ENCODE measurements at places on chromosomes 11 and 22.
A peak's percentile ranks its signal among the peaks of the same experiment; 100 is the strongest.

- DNase-seq = peak; percentile 78
Observed at GRCh38 chr11:76824980-76825725, 35.6 kb upstream of the ACER3 start.

GRCh38 chr11:126660761-126661425, 305.4 kb downstream of the ST3GAL4 start:
- DNase-seq = no peak

DNA sequence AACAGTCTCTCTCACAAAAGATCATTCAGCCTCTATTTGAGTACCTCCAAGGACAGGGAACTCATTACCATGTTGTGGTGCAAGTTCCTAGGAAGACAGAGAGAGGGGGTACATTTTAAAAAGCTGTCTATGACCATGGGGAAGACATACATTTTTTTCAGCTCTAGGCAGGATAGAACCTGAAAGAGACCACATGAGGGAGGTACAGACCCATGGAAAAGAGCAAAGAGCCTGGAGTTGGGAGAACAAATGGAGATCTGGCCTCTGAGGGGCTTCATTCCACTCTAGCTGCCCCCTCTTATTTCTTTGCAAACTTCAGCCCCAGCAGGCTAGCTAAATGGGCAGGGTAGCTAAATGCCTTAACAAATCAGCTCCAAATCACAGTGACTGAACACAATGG, 36.3 kb downstream of the KCNC1 start:
- DNase-seq = no peak

GRCh38 chr22:35743326-35743860, 25.7 kb downstream of the APOL5 start:
- peak; percentile 20 for DNase-seq

GRCh38 chr11:107413352-107413751, 44.3 kb downstream of the CWF19L2 start:
- no peak for DNase-seq

DNA sequence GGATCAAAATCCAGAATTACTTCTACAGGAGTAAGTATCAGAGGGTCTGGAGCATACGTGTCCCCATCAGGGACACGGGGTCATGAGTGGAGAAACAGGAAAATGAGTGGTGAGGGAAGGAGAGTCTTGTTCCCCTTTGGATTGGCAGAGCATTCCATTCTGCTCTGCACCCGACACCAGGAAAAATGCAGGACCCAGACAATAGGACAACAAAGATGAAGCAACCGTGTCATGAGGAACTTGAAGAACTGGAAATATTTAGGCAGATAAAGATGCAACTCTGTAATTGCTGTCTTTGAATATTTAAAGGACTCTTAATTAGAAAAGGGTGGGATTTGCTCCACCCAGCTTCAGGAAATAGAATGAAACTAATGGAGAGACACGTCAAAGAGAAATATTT, 89.0 kb upstream of the BLID start:
- DNase-seq = peak; percentile 71

DNA sequence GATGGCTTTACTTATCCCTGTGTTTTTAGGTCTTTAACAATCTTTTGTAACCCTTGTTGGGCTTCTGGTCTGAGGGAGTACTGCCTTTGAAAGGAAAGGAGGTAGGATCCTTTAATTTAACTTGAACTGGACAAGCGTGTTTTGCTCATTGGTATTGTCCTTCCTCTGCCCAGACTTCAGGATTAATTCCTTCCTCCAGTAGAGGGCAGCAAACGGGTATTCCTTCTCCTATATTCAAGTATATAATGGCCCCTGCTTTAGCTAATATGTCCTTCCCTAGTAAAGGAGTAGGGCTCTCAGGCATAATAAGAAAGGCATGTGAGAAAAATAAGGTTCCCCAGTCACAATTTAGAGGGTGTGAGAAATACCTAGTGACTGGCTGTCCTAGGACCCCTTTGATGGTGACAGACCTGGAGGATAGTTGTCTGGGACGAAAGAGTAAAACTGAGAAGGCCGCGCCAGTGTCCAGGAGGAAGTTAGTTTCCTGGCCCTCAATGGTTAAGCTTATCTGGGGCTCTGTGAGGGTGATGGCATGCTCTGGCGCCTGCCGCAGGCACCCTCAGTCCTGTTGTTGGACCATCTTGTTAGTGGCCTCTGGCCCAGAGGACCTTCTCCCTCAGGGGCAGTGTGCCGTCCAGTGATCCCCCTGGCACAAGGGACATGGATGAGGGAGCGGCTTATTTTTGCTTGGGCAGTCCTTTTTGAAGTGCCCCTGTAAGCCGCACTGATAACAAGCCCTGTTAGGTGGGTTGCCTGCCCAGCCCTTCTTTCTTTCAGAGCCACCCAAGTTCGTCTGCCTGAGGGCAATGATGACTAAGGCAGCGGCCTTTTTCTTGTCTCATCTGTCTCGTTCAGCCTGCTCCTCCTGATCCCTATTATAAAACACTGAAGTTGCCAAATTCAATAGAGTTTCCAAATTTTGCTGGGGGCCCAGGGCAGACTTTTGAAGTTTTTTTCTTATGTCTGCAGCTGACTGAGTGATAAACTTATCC, 51.8 kb downstream of the C11orf71 start:
- peak; percentile 74 for DNase-seq

All from GM23248 (cell line).